ENCODE measurements at places on chromosomes 12 and 14.
A peak's percentile ranks its signal among the peaks of the same experiment; 100 is the strongest.

DNA sequence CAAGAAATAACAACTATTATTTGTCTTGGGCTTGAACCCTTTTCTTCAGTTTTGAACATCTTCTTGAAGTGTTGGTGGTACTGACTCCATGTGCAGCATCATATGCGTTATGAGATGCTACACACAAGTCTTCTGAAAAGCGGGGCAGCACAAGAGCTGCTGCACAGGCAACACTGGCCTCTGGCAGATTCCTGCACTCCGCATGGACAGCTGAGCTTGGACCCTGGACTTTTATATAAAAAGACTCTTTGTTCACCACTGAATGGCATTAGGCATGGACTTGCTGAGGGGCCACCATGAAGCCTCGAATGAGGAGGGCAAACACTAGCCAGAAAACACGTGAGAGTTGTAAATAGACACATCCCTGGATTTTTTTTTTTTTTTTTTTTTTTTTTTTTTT is 210.8 kb upstream of the NPAS3 start:
- DNase-seq: no peak

- DNase-seq: no peak
Measured at GRCh38 chr14:62168564-62169155, 406.4 kb downstream of the SNAPC1 start.

- peak; percentile 44 for DNase-seq
Measured at GRCh38 chr12:52020539-52021336, 14.0 kb downstream of the TAMALIN start.

DNA sequence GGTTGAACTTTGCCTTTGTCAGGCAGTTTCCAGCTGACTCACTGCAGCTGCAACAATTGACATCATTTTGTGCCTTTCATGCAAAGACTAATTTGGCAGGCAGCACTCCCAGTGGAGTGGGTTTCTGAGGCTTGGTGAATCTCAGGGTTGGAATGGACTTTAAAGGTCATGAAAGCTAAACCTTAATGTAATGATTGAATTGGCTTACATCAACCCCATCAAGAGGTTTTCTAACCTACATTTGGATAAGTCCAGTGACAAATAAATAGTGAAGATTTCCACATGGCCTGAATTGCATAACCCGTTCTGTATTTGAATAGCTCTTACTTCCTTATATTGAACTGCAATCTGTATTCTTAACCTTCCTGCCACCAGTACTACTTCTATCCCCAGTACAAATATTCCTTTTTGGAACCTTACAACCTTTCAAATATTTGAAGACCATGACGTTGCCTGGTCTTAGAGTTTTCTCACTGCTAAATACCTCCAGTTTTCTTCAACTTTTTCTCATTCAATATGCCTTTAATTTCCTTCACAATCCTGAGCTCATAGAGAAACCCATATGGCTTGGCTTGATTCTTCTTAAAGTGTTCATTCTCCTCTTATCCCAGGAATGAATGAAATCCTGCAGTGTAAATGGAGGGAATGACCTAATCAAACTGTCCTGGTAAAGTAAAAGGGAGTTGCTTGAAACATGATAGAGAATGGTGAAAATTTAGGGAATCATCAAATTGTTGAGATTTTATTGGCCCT is 168.1 kb upstream of the NOVA1 start:
- DNase-seq: no peak

GRCh38 chr14:100261621-100262020 is 22.7 kb downstream of the YY1 start:
- peak; percentile 39 for DNase-seq
